HL-60 (cell line): ENCODE measurements at places on chromosomes 7 and 10.

- no peak for DNase-seq
Observed at GRCh38 chr10:104277785-104278184, 8.8 kb downstream of the GSTO2 start.

DNA sequence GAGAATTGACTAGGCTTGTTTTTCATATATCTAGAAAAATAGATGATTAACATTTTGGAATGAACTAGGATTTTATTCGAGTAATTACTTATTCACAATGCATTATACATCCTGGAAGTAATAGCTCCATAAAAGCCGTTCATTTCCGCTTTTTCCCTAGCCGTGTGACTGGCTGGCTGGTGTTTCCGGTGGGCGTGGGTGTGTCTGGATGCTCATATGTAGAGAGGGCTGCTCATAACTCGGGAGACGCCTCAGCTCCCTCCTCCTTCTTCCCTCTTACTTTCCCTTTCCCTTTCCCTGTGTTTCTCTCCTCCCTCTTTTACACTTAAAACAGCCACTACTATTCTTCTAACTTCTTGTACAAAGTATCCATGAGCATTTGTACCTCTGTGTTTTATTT, 187.7 kb upstream of the VSTM2A start:
- DNase-seq: no peak

DNA sequence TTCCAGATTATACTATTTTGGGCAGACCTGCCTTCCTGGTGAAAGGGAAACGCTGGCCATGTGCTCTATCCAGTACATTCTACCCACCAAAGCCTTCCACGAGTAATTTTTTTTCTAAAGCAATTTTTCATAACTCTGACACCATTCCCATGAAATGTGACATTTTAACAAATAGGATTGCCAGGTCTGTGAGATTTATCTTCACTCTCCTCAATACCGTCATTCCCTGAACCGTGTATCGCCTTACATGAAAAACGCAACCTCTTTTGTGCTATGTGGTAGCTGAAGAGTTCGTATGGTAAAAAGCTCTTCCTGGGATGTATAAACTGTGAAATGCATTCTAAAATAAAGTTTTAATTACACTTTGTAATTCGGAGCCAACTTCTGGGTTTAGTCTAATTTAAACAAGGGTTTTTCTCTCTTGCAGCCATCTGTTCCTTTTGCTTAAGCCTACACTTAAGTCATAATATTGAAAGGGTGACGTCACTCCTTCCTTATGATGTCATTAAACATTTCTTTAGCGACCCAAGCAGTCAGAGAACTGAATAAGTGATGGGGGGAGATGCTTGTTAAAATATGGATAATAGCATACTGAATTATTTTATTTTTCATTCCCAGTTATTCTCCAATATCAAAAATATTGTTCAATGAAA, 27.7 kb downstream of the C1QL3 start:
- DNase-seq: no peak

DNA sequence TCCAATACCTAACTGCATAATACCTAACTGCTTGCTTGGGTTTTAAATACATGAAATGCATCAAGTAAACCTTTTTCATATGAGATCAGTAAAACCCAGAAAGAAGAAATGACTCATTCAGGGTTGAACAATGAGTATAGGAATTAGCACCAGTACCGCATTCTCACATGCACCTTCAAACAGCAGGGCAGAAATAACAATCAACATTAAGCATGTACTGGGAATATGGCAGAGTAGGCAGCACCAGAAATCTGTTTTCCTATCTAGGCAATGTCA, 850.3 kb upstream of the SORCS1 start:
- DNase-seq: no peak

DNA sequence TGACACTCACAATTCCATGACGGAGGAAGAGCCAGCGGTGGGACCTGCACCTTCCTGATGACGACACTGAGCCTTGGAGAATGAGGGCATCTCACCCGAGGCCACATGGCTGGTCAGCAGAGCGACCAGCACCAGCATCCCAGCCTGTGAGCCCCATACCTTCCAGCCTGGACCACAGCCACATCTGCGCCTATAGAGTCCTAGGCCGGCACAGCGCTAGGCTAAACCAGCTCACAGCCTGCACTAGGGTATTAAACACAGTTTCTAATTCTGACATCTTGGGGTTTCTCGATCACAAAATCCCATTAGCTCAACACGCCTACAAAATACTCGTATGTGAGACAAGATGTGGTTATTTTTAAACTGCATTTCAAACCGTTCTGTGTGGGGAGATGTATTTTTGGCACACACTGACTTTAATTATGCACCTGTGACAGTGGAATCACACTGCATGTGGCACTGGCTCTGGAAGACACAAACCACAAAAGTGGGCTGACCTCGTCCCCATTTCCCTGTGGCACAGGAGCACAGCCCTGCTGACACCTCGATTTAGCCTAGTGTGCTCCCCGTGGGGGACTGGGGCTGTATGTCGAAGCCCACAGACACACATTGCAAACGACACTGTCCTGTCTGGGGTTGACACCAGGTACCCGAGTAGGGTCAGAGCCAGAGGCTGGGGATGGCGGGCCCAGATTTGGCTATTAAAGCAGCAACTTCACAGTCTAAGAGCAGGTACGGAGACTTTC, 32.5 kb downstream of the CPXM2 start:
- DNase-seq: no peak

DNA sequence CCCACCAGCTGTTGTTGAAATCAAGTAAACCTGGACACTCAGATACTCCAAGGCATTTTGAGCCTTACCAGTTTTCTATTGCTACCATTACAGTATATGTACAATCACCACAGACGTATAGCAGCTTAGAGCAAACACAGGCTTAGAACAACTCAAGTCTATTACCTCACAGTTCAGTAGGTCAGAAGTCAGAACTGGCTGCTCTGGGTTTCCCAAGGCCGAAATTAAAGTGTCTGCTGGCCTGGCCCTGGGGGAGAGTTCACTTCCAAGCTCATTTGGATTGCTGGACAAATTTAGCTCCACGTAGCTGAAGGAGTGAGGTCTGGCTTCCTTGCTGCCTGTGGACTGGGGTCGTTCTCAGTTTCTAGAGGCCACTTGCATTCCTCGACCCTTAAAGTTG, 260.1 kb upstream of the LRRN3 start:
- DNase-seq: no peak

DNA sequence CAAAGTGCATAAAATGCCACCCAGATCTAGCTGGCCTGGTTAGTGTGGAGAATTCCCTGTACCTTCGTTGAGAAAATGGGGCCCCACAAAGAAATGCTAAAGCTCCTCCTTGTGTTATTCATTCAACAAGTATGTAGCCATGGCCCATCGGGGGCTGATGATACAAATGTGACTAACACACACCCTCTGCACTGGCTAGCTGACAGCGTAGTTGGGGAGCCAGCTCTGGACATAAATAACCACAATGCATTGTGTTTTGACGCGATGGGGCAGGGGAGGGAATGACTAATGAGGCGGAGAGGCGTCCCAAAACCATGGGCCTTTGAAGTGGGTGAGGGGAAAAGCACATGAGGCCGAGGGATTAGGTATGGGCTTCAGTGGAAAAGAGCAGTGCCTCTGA, 28.2 kb upstream of the ASL start:
- no peak for DNase-seq

DNA sequence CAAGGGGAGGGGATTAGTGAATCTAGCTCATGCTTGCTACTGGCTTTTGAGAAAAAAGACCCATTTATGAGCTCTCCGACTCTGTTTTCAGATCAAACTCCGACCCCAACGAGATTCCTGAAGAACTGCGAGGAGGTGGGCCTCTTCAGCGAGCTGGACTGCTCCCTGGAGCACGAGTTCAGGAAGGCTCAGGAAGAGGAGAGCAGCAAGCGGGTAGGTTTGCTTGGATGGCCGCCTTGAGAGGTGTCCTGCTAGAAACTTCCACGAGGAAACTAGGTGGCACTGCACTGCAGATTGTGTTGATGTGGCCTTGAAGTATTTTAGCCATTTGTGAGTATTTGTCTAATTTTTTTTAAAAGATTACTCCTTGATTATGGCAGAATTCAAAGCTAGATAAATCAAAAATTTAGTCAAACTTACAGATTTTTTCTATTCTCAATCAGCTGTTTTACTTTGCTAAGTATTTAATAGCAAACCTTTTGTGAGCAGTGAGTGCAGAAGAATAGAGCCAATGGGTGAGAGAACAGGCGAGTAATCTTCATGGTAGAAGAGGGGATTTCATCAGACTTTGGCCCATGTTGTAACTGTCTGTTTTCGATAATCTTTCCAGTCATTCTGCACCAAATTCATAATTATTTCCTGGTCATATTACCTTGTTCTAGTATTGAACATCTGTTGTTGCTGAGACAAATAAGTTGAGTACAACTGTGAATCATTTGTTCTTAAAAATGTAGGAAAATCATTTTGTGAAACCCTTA, 95.4 kb downstream of the CREB5 start:
- DNase-seq: no peak

DNA sequence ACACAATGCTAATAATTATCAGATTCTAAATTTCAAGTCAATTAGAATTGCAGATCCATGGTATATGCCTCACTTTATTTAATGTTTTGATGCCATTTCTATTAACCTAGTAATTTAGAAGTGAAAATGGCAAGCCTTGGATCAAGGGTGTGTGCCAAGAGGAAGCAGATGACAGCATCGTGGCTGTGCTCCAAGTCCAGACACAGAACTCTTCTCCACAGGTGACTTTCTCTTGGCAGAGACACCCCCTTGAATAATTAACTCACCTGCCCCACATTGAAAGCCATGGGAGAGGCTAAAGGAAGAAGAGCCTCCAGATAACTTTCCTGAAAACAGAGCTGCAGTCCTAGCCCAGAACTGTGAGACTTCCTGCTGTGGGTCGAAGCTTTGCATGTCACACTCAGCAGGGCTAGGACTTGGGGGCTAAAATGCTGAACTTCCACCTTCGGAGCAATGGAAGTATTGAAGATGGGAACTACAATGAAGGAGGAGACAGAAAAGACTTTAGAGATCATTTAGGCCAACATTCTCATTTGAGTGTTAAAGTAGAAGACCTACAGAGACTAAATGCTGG, 996 bp upstream of the C10orf90 start:
- no peak for DNase-seq

GRCh38 chr7:139396323-139396951, 36.7 kb downstream of the LUC7L2 start:
- no peak for DNase-seq

- no peak for DNase-seq
Observed at GRCh38 chr10:35907548-35907947, 265.5 kb upstream of the FZD8 start.

DNA sequence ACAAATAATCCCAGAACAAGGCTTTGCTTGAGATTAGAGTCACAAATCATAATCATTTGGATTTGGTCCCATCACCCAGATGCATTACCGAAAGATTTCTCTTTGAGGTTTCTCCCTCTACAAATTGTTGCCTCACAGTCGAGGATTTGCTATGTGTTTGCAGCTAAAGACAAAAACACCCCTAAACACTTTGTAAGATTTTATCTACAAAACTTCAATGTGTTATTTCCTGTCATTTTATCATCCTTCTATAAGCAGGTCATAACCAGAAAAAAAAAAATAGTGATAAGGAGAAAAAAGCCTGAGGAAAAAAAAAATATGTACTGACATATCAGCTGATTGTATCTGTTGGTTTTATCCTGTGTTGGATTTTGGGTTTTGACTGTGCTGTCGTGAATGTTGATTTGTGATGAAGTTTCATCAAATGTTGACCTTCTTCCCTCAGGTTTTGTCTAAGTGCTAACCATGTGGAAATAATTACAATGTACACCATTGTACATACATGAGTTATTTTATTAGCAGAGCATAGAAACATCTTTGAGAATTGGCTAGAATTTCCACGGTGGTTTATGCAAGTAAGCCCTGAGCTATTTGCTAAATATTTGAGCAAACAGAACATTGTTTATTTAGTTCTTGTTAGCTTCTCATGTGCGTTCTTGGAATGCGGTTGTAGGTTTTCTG, 274.4 kb downstream of the NEBL start:
- no peak for DNase-seq

GRCh38 chr10:88048312-88048711, 184.9 kb downstream of the PTEN start:
- no peak for DNase-seq

- no peak for DNase-seq
Observed at GRCh38 chr10:44186150-44186549, 198.7 kb downstream of the CXCL12 start.

DNA sequence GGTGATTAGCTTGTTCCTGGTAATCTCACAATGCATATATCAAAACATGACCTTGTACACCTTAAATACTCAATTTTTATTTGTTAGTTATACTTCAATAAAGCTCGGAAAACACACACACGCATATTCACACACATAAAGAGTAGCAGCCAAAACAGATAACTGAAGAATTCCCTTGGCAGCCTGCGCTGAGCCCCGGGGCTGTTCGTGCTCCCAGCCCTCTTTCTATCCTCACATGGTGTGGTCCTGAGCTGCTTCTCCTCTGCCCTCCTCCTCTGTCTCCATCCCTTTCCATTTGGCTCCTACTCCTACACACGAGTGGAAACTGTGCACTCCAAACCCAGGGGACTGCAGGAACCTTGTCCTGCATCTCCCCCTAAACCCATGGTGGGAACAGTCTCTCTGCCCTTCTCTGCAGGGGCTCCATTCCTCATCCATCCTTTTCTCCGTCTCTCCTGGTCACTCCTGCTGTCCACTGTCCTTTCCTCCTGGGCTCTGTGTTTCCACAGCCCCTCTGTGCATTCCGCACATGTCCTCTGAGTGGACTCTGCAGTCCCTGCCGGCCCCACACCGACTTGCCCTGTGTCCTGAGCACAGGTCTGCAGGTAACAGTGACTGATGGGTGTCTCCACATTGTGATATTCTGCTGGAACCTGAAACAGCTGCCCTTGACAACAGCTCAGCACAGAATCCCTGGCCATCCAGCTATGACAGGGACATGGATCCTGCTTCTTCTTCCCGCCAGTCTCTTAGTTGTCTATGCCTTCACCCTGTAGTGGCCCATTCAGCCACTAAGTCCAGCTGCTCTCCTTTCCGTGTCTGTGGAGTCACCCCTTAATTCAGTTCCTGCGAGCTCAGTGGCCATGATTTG, 216.8 kb upstream of the ZNF32 start:
- DNase-seq: no peak

DNA sequence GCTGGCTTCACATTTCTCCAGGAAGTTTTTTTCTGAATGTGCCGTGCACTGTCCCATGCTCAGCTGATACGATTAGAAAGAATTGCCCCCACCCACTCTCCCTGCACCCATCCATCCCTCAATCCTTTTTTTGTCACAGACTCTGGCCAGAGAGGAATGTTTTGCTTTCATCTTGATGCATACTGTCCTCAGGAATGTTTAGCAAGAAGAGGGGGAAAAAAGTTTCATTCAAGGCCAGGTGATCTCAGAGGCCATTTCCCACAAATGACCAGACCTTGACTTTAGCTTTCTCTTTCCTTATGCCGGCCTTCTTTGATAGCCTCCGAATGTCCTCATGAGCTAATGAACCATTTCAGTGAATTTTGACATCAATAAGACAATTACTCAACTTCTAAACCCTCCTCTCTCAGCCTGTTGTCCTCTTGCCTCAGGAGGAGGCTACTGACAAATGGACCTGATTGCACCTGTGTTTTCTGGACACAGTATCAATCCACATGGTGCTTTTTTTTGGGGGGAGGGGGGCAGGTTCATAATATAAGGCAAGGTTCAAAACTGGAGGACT, 105.0 kb upstream of the KLF6 start:
- no peak for DNase-seq

- DNase-seq: no peak
Observed at GRCh38 chr7:57646901-57647246, 196.9 kb downstream of the ZNF716 start.

- no peak for DNase-seq
Observed at GRCh38 chr10:81096558-81096957, 558.9 kb downstream of the SH2D4B start.
